ENCODE measurements at places on chromosomes 6 and 20. TPM values are rescaled to one million over a fixed set of nuclear protein-coding genes. Genes with fewer than 3 reads are reported as not detected.

DNA sequence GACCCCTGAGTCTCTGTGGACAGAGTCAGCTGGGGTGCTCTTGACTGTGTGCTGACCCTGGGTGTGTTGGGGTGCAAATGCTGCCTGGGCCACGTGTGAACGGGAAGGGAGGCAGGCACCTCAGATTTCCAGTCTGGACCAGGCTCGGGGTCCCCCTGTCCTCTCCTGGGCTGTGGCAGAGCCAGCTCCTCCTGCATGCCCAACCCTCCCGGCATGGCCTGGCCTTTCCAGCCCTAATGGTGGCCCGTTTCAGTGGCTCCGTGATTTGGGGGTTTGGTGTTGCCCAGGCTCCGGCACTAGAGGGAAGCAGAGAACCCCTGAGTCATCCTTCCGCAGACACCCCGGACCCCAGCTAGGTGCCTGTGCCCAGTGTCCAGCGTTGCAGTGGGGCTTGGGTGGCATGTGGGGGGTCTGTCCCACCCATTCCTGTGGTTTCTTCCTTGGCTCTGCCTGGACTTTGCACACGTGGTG, 9.1 kb downstream of the RBM38 start:
- no peak for DNase-seq

DNA sequence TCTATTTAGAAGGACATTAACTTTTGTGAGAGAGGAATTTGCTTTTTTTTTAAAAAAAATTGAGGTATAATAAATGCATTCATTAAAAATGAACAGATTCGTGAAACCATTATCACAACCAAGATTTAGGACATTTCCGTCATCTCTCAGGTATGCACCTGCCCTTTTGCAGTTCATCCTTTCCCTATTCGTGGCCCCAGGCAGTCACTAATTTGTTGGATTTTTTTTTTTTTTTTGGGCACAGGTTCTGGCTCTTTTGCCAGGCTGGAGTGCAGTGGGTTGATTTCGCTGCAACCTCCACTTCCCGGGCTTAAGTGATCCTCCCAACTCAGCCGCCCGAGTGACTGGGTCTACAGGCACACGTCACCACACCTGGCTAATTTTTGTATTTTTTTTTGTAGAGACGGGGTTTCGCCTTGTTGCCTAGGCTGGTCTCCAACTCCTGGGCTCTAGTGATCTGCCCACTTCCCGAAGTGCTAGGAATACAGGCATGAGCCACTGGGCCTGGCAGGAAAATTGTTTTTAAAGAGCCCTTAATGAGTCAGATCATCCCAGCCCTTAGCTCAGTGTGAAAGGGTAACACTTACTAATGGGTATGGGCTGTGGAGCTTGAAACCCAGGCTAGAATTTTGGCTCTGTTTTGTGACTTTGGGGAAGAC, 9.2 kb downstream of the PHF3 start:
- no peak for DNase-seq

GRCh38 chr6:132003516-132004178, 52.5 kb upstream of the CCN2 start:
- DNase-seq = no peak

- peak; percentile 70 for DNase-seq
These were observed 97.3 kb downstream of the CAP2 start for GRCh38 chr6:17490724-17491123.

DNA sequence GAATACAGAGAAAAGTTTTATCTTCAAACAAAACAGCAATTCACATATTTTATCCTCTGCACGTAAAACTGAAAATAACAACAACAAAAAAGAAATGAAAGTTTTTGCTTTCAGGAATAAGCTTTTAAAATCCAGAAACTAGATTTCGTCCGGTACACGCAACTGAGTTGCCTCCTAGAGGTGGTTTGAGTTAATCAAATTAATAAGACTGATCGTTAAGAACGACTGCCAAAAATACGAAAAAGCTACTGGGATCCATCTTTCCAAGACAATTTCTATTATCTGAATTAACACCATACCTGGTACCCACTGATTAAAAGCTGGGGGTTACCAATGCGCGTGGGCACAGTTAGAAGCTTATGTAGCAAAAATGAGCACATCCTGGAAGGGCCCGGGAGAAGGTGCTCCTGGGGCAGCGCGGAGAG, 669 bp downstream of the PDCD2 start:
- no peak for DNase-seq

Gene TPD52L1
- 24.0 TPM for total RNA-seq

DNA sequence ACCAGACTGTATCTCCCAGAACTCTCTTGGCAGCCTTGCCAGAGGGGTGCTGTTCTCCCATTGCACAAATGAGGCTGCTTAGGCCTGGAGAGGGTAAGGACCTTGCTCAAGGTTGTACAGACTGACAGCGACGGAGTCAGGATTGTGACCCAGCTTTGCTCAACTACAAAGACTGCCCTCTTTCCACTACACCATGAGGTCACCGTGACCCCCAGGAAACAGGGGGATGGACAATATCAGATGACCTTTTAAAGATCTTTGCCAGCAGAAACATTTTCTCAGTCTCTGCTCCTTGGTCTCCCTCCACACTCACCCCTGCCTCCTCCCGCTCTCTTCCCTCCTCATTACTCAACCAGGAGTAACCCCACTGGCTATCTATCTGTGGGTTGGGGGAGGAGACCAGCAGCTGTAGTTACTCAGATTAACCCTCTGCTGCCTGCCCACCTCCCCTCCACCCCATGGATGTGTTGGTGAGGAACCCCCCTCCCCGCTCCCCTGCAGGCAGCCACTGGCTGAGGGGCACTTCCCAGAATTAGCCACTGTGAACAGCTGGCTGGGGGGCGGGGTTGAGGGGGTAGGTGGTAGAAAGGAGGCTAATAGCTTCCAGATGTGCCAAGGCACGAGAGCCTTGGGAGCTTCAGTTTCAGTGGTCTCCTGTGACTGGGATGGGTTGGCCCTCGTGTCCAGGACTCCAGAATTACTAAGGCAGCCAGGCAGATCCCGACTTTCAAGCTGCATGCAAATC, 26.9 kb upstream of the MRPS18A start:
- no peak for DNase-seq

- no peak for DNase-seq
These were observed 3.1 kb downstream of the CRYBG1 start for GRCh38 chr6:106363401-106364138.

DNA sequence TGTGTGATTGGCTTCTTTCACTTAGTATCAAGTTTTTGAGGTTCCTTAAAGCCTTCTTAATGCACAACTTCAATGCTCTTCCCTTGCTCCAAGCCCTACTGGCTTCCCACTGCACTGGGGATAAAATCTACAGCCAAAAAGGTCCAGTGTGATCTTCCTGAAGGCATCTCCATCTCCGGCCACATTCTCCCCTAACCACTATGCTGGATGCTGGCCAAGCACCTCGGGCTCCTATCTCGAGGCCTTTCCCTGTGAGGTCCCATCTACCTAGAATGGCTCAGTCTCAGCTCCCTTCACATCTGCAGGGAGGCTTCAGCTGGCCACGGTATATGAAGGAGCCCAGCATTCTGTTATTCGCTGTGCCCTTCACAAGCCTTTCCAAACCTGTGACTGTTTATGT, 48.1 kb downstream of the CNKSR3 start:
- DNase-seq = no peak

DNA sequence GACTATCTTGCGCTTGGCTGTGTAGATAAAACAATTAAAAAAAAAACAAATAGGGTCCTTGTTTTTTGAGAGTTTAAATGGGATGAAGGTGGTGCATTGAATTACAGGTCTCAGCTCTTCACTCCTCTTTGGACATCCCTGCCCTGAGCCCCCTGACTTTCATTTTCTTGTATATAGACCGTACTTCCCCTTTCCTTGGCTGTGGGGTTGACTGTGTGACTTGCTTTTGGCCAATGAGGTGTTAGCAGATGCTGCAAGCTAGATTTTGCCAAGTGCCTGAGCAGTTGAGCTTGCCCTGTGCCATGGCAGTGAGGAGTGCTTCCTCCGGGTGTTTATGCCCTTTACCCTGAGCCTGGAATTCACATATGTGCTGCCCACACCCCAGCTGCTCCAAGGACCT, 386.1 kb upstream of the ZFP64 start:
- DNase-seq = no peak

DNA sequence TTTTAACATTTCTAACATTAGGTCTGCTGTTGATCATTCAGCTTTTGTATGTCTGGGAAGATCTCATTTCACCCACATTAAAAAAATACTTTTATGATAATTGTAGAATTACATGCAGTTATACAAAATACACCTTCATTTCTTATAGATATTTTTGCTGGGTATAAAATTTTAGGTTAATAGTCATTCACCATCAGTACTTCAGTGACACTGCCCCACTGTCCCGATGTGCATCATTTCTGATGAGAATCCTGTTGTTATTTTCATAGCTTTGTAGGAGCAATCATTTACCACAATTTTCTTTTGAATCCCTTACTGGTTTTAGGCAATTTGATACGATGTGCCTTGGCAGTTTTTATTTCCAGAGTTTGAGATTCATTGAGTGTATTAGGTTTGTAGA, 173.6 kb downstream of the JARID2 start:
- no peak for DNase-seq

Gene C20orf204
- 0.23 TPM for total RNA-seq

DNA sequence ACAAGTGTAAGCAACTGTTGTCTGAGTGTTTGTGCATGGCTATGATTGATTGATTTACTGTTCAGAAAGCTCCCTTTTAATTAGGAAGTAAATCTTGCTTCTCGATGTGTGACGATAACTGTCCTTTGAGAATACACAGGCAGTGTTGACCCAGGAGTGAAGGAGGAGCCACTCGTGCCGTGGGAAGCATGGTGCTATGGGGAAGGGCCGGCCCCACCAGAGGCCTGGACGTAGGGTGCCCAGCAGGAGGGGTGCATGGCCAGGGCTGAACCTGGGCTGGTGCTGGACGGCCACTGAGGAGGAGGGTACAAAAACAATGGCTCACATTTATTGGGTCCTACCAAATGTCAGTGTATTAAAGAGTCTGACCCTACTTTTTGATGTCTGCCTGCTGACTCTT, 60.7 kb downstream of the ANKRD60 start:
- no peak for DNase-seq

Gene PGC
- 0.92 TPM for total RNA-seq

Gene PARD6B
- 2.1 TPM for total RNA-seq

DNA sequence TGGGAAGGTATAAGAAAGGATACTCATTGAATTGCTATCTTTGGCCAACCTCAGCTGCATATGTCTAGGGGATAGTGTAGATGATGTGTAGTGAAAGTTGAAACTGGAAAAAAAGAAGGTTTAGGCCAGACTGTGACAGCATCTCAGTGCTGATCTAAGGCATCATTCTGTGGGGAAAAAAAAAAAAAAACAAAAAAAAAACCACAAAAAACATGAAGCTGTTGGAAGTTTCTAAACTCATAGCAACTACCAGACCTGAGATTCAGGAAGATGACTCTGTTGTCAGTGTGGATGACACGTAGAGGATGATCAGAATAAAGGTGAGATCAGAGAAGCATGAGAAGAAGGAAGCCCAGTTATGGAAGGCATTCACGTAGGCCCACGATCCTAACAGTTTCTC, 100.8 kb upstream of the CNKSR3 start:
- DNase-seq = no peak

Gene RRAGD
- 19.1 TPM for total RNA-seq

GRCh38 chr20:37389844-37390275, 43.9 kb downstream of the SRC start:
- DNase-seq = no peak

Gene FGD2
- 22.4 TPM for total RNA-seq

- no peak for DNase-seq
These were observed 5.2 kb downstream of the RAET1G start for GRCh38 chr6:149917679-149918078.

- DNase-seq = no peak
These were observed 89.2 kb upstream of the BACH2 start for GRCh38 chr6:90385759-90386313.

Gene TRMT11
- 24.9 TPM for total RNA-seq

Gene UBD
- not detected for total RNA-seq

Gene EFCAB8
- total RNA-seq = 0.17 TPM

DNA sequence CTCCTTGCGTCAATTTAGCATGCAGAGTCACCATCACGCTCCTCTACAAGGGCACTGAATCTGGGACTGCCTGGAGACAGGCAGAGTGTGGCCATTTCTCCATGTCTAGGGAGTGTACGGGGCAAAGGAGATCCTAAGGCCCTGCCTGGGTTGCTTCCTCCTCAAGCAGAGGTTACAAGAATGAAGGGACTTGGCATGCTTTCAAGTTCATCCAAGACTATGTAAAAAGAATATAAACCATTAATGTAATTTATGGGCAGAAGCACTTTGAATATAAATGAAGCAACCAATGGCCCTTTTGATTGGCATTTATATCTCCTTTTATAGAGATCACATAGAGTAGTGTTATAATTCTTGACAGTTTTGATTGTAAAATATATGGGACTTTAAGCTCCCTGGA, 137.5 kb downstream of the BTBD3 start:
- DNase-seq = no peak

Gene LEMD2
- 65.3 TPM for total RNA-seq

GRCh38 chr6:6682225-6682624, 93.7 kb downstream of the LY86 start:
- no peak for DNase-seq

Gene TSPO2
- total RNA-seq = not detected

Gene SPEF1
- total RNA-seq = not detected

Gene ADGRF1
- total RNA-seq = not detected

GRCh38 chr20:6504826-6505225, 262.7 kb upstream of the BMP2 start:
- DNase-seq = no peak

Gene C20orf144
- total RNA-seq = not detected

Gene RNF217
- 25.7 TPM for total RNA-seq

GRCh38 chr6:155008625-155009024, 13.5 kb downstream of the TIAM2 start:
- no peak for DNase-seq

DNA sequence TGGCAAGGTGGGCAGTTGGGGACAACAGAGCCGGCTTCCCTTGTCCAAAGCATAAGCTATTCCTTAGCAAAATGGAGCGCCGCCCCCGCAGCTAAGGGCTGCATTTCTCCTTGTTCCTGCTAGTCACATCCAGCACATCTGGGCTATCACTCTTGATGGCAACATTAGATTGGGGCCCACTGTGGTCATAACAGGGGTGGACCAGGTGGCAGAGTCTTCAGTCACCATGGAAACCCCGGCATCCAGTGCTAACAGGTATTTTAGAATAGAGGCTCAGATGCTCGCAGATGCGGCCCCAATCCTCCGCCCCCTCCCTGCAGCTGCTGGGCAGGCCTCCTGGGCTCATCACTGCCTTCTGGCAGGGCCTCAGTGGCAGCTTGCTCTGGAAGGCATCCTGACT, 168.2 kb upstream of the PROKR2 start:
- DNase-seq = no peak

Gene LAMA5
- total RNA-seq = 136 TPM

Gene SLC22A16
- 0.50 TPM for total RNA-seq

Gene CARMIL1
- 10.0 TPM for total RNA-seq
